ENCODE measurements at places on chromosomes 6 and 20.
A peak's percentile ranks its signal among the peaks of the same experiment; 100 is the strongest.

GRCh38 chr6:112504621-112505020, 157.5 kb downstream of the RFPL4B start:
- no peak overlapping the region for H3K27ac ChIP-seq
- DNase-seq, result no peak
- H3K27me3 ChIP-seq, result no peaks in the 10 kb centered on the region
- H3K4me1 ChIP-seq, result peaks cover 25% of the 10 kb centered on the region
- peaks cover 7% of the 10 kb centered on the region for H3K36me3 ChIP-seq

DNA sequence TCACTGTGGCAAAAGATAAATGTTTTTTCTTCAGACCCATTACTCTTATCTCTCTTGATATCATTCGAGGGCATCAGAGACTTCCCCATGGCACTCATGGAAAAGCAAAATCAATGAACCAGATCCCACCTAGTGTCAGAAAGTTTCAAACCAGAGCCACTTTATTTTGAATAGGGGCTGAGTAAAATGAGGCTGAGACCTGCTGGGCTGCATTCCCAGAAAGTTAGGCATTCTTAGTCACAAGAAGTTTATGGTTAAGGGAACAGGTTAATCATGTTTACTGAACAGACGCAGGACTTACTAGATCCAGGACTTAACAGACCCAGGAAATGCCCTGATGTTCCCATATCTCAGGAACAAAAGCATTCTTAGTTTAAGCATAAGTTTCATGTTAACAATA, 369.9 kb downstream of the BTBD3 start:
- H3K27ac ChIP-seq, result no peak overlapping the region
- peaks cover 39% of the 10 kb centered on the region for H3K4me1 ChIP-seq
- no peak for DNase-seq
- no peaks in the 10 kb centered on the region for H3K27me3 ChIP-seq
- H3K4me3 ChIP-seq, result no peak overlapping the region
- H3K36me3 ChIP-seq, result no peaks in the 10 kb centered on the region

DNA sequence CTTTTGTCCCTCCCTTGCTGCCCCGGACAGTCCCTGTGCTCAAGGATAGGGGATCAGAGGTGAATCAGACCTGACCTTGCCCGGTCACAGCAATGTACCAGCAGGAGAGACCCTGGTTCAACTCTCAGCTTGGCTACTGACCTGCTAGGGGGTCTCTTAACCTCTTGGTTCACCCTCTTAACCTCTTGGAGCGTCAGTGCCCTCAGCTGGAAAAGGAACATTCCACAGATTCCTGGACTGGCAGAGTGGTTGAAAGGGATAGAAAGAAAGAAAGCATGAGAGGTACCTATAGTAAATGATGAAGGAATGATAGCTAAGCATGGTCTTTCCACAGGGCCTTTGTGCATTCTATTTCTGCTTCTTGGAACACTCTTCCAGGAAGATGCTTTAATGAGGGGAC, 25.2 kb downstream of the SNAI1 start:
- peaks cover 20% of the 10 kb centered on the region for H3K4me1 ChIP-seq
- H3K36me3 ChIP-seq, result no peaks in the 10 kb centered on the region

DNA sequence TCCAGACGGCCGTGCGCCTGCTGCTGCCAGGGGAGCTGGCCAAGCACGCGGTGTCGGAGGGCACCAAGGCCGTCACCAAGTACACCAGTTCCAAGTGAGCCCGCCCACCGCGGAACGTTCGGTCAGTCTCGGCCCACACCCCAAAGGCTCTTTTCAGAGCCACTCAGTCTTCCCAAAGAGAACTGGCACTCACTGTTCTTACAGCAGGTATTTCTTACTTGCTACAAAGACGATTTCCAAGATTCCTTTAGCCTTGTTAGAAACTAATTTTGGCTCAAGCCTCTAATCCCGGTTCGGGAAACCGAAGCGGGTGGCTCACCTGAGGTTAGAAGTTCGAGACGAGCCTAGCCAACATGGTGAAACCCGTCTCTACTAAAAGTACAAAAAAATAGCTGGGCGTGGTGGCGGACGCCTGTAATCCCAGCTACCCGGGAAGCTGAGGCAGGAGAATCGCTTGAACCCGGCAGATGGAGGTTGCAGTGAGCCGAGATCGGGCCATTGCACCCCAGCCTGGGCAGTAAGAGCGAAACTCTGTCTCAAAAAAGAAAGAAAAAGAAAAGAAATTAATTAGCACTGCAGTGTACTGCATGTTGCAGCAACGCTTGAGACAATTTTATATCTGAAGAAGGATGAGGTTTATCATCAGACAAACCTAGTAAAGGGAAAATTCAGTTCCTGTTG, 73.1 kb downstream of the OR2B2 start:
- H3K36me3 ChIP-seq, result no peaks in the 10 kb centered on the region
- H3K4me3 ChIP-seq, result no peak overlapping the region
- peaks cover 25% of the 10 kb centered on the region for H3K4me1 ChIP-seq
- H3K27me3 ChIP-seq, result no peaks in the 10 kb centered on the region
- DNase-seq, result peak; percentile 59

DNA sequence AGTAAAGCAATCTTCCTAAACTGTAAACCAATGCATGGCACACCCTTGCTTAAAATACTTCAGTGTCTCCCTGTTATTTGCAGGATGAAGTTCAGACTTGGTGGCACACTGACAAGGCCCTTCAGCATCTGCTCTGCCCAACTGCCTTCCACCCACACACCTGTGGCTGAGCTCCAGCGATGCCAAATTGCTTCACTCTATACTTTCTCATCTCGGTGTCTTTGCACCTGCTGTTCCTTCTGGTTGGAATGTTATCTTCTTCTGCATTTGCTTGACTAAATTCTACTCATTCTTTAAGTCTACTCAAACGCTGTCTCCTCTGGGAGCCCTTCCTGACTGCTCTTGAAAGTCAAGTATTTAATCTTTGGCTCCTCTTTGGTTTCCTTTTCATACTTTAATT, 100.1 kb upstream of the SUPT3H start:
- peaks cover 6% of the 10 kb centered on the region for H3K4me1 ChIP-seq
- H3K36me3 ChIP-seq, result no peaks in the 10 kb centered on the region
- DNase-seq, result no peak
- no peak overlapping the region for H3K4me3 ChIP-seq
- H3K27me3 ChIP-seq, result no peaks in the 10 kb centered on the region
- H3K27ac ChIP-seq, result no peak overlapping the region

- no peak overlapping the region for H3K27ac ChIP-seq
- no peaks in the 10 kb centered on the region for H3K4me1 ChIP-seq
- H3K4me3 ChIP-seq, result no peak overlapping the region
- DNase-seq, result no peak
Measured at GRCh38 chr6:140561701-140562100, 1187.3 kb upstream of the CITED2 start.

DNA sequence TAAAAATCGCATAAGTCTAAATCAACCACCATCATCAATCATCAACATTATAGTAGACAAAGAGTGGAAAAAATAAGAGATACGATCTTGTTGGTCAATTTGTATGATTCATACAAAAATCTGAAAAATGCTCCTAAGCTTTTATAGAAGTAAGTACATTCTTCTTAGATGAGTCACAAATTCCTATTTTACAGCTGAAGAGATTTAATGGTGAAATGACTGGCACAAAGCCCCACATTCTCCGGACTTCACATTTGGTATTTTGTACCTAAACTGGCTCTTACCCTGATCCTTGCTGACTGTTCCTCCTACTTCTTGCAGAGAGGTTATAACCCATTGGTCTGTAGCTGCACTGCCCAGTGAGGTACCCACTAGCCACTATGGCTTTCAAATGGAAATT, 29.9 kb upstream of the PREP start:
- H3K4me1 ChIP-seq, result peaks cover 11% of the 10 kb centered on the region
- DNase-seq, result no peak
- no peak overlapping the region for H3K27ac ChIP-seq
- H3K4me3 ChIP-seq, result no peak overlapping the region
- no peaks in the 10 kb centered on the region for H3K36me3 ChIP-seq
- H3K27me3 ChIP-seq, result no peaks in the 10 kb centered on the region

All from WTC11 (cell line).